ENCODE measurements at places on chromosomes 2 and 18.

DNA sequence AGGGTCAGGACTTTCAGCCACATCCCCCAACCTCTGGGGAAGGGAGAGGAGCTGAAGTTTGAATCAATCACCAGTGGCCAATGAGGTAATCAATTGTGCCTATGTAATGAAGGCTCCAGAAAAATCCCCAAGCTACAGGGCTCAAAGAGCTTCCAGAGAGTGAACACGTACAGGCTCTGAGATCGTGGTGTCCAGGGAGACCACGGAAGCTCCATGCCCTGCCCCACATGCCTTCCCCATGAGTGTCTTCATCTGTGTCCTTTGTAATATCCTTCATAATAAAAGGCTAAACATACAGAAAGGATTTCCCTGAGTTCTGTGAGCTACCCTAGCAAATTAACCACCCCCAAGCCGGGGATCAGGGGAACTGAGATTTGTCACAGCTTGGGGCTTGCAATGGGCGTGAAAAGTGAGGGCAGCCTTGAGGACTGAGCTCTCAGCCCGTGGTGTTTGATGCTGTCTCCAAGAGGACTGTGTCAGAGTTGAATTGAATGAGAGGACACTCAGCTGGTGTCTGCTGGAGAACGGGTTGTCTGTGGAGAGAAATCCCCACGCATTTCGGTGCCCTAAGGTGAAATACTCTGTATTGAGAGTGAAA lies 25.5 kb upstream of the TUBB6 start:
- no peak for DNase-seq

- DNase-seq: no peak
These were observed 234.1 kb downstream of the INSIG2 start for GRCh38 chr2:118322406-118322805.

- DNase-seq: peak; percentile 44
These were observed 30.7 kb downstream of the FBXO15 start for GRCh38 chr18:74116633-74117554.

DNA sequence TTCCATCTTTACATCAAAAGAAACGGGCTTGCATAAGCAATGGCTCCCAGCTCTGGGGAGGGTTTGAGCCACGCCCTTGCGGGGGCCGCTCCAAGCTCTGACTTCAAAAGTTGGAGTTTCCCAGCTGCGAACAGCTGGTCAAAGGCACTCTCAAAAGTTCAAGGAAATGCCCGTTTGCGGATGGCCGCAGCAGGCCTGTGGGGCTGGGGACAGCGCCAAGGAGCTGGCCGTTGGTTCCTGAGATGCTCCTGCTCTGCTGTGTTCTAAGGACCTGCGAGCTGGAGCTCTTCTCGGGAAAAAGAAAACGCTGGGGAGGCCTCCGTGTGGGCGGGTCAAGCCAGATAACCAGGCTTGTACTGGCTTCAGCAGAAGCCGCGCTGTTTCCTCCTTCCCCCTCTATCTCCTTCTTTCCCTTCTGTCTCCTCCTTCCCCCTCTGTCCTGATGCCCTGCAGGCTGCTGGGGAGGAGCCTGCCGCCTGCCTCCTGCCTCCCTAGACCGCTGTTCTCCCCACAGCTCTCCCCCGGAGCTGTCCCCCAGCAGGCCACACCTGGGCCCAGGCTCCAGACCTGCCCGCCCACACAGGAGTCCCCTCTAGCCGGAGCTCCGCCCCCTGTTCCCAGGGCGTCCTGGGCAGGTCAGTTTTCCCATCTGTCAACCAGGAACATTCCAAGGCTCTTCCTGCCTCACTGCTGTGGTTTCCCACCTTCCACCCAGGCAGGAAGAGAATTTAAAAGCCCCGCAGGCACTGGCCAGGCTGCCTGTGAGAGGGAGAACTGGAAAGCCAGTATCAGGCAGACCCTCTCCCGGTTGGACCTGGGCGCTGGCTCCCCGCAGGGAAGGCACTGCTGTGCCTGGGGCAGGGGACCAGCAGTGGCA lies 14.1 kb downstream of the KLF11 start:
- DNase-seq: peak; percentile 88

GRCh38 chr2:25032094-25032493 lies 9.8 kb upstream of the EFR3B start:
- peak; percentile 83 for DNase-seq

DNA sequence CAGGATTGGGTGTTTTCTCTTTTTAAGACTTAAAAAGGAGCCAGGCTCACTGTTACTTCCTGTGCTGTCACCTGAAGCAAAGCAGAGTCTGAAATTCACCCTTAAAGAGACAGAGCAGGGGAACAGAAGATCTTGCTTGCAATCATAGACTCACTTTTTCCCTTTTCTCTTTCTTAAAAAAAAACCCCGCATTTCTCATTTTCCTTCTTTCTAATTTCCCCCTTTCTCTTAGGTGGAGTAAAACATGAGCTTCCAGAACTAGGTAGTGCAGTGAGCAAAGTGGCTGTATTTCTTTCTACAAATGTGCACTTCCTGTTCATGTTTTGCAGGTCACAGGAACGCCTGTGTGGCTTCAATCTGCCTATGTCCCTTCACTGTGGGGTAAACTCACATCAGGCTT lies 381.2 kb downstream of the LPIN1 start:
- DNase-seq: no peak

DNA sequence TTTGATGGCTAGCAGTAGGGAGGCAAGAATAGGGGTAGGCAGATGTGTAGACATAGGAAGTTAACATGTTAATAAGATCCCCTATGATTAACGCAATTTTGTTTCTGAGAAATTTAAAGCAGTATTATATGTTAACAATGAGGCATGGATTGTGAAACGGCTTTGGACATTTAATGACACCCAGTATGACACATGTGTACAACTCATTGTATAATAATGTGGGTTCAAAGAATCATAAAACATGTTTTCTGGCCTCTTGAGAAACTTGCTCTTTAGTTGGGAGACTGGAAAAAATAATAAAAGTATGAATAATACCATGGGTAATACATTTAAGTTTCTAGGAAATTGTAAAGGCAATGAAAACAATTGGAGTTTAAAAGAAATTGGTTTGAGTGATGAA lies 332.1 kb upstream of the CDH20 start:
- no peak for DNase-seq

DNA sequence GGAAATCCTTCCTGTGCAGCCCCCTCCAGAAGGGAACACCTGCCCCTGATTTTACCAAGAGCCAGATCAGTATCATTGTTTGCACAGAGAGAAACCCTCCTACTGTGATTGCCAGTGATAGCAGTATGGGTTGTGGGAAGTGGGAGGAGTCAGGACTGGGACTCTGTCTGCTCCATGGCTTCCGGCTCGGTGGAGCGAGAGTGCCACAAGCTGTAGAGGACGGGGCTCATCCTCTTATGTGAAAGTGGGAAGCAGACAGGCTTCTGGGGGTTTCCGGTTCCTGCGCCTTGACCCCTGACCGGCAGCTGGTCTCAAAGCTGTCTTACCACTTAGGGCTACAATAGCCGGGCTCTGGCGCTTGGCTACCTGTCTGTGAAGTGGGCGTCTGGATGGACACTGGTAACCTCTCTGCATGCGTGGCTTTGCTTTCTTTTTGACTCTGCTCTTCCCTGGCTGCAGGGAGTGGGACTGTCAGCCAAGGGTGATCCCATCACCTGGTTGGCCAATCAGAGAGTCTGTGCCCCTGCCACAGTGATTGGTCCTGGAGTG lies 79.7 kb downstream of the BCL2L11 start:
- no peak for DNase-seq

- DNase-seq: no peak
These were observed 17.4 kb downstream of the CDH7 start for GRCh38 chr18:65768120-65768778.

DNA sequence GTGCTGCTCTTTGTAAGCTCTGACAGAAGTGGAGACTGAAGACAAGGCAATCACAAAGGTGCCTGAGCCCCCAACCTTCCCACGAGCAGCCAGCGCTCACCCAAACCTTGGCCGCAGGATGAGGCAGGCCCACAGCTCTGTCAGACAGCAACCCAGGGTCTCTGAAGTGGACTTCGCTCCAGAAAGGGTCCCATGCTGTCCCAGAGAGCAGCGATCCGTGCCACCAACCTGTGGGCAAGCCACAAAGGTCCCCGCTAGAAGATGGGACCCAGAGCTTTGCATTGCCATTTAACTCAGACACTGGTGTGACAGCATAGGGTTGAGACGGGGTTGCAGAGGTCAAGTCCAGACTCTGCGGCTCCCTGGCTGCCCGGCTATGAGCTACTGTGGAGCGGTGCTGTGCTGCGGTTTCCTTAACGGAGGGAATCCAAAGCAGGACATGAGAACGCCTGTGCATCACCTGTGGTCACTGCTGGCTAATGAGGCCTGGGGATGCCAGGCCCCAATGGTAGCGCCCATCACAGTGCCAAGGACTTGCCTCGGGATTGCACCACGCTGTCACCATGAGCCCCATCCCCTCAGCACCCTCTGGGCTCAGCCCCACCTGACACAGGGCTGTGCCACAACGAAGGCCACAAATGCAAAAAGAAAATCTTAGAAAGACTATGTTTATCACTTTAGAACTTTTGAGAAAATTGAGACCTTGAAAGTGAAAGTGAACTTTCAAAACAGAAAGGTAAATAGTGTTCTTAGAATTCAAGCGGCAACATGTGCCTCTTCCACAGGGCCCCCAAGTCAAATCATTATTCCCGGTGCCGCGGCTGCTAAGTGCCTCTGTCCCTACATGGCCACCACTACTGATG lies 103.4 kb downstream of the HDAC4 start:
- DNase-seq: no peak

DNA sequence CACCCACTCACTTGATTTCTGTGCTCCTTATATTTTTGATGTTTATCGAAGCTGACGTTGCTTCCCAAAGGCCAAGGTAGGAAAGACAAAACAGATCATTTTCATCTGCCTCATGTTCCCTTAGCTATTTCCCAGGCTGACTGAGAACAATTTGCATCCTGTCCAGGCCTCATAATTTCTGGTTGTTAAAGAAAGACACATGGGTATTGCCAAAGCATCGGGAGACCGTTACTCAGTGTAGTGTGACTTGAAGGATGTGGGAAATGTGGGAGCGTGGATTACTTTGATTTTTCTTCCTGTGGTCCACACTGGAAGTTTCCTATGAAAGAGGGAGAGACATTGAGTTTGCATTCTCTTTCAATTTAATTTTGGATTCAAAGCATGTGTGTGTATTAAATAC lies 204.6 kb downstream of the TRIB2 start:
- no peak for DNase-seq

- DNase-seq: no peak
These were observed 7.4 kb upstream of the DGKD start for GRCh38 chr2:233346930-233347329.

DNA sequence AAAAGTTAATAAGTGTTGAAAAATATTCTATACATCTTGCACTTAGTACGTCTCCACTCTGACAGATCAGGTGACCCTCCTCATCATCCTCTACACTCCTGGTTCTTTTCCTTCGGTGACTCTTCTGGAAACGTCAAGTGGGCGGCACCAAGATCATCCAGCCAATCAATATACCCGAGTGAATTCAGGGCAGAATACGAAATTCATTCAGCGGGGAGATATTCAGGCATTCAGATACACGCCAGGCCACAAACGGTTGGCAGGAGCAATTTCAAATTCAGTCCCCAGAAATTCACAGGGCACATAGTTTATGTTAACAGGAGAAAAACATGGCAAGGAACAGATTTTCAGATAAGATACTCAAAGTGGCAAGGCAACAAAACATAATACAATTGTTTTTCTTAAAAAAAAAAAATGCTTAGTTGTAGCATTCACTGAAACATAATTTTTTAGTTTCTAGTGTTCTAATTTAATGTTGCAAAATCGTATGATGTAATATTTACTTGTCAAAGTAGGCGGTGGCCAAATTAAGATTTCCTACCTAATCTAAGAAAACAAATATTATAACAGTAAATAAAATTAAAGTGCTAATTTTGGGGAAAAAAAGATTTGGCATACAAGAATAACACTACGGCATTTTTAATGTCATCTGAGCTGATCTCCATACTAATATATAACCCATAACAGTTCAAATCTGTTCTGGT lies 4.2 kb downstream of the CLK1 start:
- DNase-seq: no peak

- no peak for DNase-seq
These were observed 31.0 kb upstream of the GALNT3 start for GRCh38 chr2:165825041-165825440.

GRCh38 chr2:62150597-62151305 lies 45.2 kb upstream of the B3GNT2 start:
- DNase-seq: peak; percentile 8

GRCh38 chr2:237879991-237880560 lies 20.7 kb downstream of the RAMP1 start:
- DNase-seq: no peak

- DNase-seq: no peak
These were observed 114.2 kb downstream of the SPIRE1 start for GRCh38 chr18:12543697-12544096.

GRCh38 chr2:86107031-86107430 lies 996 bp downstream of the PTCD3 start:
- DNase-seq: no peak

- peak; percentile 81 for DNase-seq
These were observed 64.2 kb downstream of the RBMS1 start for GRCh38 chr2:160429248-160430000.

DNA sequence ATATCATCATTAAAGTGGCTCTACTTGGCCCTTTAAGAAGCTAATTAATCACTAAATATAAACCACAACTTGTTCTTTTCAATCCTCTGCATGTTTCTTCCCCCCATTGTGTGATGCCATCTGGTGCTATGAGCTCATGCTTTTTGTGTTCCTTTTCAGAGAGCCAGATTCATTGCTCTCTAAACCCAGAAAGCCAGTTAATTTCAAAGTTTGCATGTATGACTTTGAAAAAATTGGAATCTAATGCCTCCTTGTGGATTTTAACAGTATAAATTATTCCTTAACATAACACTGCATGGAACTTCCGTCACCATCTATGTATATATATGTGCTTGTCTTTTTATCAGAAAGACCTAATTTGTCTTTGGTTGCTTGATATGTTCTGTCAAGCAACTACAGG lies 31.1 kb downstream of the TMEM178A start:
- peak; percentile 19 for DNase-seq

DNA sequence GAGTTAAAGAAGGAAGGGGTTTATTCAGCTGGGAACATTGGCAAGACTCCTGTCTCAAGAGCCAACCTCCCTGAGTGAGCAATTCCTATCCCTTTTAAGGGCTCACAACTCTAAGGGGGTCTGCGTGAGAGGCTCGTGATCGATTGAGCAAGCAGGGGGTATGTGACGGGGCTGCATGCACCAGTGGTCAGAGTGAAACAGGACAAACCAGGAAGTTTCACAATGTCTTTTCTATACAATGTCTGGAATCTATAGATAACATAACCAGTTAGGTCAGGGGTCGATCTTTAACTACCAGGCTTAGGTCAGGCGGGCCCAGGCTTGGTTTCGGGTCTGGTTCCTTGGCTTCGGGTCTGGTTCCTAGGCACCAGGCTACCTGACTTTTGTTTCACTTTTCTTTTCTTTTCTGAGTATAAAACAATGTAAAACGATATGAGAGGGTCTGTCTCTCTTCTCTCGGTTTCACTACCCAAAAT lies 30.1 kb upstream of the LIPG start:
- DNase-seq: peak; percentile 52
